ENCODE measurements at places on chromosomes 2 and 18.

DNA sequence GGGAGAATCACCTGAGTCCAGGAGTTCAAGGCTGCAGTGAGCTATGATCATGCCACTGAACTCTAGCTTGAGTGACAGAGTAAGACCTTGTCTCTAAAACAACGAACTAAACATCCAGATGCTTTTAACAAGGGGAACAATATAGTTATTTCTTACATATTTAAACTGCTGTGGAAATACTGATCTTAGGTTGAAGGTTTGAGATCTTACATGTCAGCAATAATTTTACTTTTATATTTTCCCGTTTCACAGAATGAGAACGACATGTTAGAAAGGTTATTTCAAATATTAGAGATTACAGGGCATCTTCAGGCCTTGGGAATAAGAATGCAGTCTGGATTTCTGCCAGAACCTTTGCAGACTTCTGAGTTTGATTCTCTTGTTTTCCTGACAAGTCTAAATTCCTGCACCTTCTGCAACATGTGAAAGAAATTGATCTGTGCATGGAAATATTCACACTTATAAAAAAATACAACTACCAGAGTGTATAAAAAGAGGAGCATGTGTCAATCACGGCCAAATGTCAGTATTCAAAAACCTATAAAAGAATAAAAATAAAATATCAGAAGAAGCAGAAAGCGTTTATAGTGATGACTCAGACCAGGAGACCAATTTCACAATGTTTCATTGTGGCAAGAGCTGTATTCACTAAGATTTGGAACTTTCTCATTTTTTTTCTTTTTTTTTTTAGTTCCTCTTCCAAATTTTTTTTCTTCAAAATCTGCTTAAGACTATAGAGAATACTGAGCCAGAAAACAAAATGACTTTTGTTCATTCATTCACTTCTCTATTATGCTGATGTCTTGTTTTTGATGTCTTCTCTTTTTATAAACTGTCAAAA lies 29.6 kb downstream of the COLEC12 start:
- no peak for DNase-seq

DNA sequence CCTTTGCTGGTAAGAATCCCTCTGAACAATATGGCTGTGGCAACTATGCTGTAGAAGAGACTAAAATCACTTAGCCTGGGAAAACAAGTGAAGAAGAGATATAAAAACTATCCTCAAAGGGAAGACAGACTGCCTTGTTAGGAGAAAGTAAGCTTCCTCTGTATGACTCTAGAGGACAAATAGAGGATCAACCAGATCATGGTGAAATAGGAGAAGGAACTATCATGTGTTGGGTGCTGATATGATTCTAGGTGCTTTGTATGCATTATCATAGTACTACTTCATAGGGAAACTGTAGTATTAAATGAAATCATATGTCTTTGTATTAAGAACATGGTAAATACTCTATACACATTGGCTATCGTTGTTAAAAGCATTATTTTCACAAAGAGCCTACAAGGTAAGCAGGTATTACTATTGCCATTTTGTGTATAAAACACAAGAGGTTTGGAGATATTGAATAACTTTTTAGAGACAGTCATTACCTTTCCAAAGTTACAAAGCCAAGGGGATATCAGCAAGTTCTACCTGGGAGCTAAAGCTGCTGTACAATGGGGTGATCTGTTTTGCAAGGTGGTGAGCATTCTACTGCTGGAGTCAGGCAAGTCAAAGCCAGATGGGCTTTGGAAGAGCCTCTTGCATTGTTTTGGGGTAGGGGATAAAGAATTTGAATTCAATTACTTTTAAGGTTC lies 402.6 kb downstream of the ALK start:
- no peak for DNase-seq

GRCh38 chr2:10381997-10382353 lies 66.2 kb downstream of the ODC1 start:
- DNase-seq = no peak

DNA sequence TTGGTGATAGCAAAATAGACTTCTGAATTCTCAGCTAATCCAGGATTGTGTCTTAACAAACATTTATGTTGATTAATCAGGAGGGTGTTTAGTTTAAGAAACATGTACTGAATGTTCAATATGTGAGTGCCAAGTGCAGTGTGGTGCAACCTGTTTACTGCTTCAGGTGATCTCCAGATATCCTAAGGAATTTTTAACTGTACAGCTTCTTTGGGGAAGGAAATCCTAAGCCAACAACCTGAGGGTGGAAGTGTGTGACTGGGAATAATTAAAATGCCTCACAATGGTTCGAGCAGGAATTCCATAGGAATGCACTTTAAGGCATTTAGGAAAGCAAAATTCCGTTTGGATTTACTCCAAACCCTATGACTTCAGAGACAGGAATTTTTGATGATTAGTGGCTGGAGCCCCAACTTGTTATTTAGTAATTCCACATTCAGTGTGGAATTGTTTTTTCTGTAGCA lies 16.4 kb downstream of the CRIM1 start:
- DNase-seq = no peak

DNA sequence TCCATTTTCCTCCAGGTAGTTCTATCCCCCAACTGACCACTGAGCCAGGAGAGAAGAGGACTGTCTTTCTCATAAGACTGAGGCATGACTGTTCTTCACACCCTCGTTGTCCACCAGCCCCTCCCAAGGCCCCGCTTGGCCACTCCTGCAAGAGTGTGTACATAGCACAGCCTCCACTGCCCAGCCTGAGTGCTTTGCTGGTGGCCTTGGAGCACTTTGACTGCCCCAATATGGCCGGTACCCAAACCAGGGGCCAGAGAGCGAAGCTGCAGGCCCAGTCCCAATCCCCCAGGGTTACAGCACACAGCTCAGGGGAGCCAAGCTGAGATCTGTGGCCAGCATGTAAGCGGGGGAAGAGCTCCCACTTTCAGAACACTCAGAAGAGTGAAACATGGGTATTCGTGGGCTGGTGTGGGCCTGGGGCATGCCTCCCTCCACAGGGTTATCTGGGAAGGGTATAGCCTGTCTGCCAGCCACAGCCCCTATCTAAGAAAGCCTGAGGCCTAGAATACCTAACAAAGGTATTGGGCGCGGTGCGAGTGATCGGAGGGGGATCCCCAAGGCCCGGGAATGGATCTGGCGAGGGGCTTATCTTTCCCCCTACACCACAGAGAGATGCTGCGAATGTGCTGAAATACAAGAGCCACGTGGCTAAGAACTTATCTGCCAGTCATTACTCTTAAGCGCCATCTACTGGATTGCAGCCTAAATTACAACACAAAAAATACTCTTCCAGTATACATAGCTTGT lies 163.8 kb downstream of the WDPCP start:
- peak; percentile 50 for DNase-seq

Measured in hematopoietic multipotent progenitor cell treated with erythropoietin and hydrocortisone succinate and interleukin-3 and kit ligand, for 15 days (in vitro differentiated cells).